ENCODE measurements at places on chromosomes 7 and 10. TPM values are rescaled to one million over a fixed set of nuclear protein-coding genes. Genes with fewer than 3 reads are reported as not detected.

ANKRD61 gene
- not detected for total RNA-seq

PCLO gene
- total RNA-seq = 7.1 TPM

IGFBP3 gene
- 40.6 TPM for total RNA-seq

TAS2R41 gene
- total RNA-seq = not detected

PRR15 gene
- 356 TPM for total RNA-seq

DNA sequence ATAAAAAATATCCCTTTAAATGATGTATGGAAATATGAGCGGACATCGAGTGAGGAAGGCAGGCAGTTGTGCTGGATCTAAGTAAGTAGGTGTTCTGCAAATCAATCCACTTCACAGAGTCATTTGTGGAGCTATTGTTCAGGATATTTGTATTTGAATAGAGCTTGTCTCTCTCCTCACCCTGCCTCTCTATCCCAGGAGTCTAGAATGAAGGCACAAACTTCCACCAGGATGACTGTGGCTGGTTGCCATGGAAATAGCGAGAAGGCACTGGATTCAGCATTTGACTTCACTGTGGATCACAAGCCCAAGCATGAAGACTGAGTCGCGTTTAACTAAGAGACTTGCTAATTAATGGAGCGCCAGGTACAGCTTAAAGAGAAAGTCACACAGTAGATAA is 53.2 kb downstream of the NPY start:
- no peak for DNase-seq

GRCh38 chr10:311901-312665 is 176.8 kb downstream of the ZMYND11 start:
- DNase-seq = no peak

- no peak for DNase-seq
Measured at GRCh38 chr7:28410628-28411531, 1.4 kb upstream of the CREB5 start.

DNA sequence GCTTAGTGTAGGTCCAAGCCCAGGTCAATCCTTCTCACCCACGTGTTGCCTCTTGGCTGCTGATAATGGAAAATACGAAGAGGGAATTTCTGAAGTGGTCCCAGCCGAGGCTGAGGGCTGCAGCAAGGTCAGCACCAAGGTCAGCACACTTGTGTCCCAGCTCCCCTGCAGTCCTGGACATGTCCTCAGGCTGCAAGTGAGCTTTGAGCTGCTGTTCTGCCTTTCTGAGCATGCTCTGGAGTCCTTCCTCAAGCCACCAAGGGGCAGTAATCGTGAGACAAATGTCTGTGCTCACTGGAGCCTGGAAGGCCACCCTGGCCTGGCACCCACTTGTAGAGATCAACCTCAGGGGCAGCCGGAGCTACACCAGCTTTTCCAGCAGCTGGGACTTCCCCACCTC is 28.3 kb downstream of the DRGX start:
- DNase-seq = no peak

DNA sequence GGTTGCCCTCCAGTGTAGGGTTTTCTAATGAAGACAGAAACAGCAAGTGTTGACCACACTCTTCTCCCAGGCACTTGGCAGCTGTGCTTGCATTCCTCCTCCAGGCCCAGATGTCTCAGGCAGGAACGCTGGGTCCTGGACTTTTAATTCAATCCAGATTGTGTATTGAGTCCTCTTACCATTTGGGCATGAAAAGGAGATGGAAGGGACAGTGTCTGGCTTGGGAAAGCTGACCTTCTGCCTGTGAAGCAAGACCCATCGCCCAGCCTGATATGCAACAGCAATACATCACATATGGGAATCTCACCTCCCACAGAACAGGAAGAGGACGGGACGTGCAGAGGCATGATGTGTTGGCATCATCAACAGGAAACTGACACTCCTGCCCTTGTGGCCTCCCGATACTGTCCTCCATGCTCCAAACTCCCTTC is 174.4 kb upstream of the LYZL2 start:
- DNase-seq = no peak
